ENCODE measurements at places on chromosomes 7 and 10. TPM values are rescaled to one million over a fixed set of nuclear protein-coding genes. Genes with fewer than 3 reads are reported as not detected.
A peak's percentile ranks its signal among the peaks of the same experiment; 100 is the strongest.

DNA sequence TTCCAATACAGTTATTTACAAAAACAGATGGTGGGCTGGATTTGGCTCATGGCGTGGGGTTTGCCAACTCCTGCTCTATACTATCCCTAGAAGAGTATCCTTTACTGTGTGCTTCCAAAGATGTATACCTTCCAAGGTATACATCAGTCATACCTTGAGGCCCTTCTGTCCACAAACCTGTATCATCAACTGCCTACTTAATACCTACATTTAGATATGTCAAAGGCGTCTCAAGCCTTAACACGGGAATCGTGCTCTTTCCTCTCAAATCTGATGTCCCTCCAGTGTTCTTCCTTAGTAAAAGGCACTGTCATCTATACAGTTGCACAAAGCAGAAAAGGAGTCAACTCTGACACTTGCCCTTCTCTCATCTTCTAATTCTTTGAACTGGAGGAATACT lies 36.9 kb downstream of the NAMPT start:
- no peak for DNase-seq

GRCh38 chr7:88147949-88148348 lies 71.9 kb downstream of the SRI start:
- DNase-seq = no peak

- peak; percentile 15 for DNase-seq
Measured at GRCh38 chr10:123831259-123831658, 60.3 kb downstream of the CPXM2 start.

DNA sequence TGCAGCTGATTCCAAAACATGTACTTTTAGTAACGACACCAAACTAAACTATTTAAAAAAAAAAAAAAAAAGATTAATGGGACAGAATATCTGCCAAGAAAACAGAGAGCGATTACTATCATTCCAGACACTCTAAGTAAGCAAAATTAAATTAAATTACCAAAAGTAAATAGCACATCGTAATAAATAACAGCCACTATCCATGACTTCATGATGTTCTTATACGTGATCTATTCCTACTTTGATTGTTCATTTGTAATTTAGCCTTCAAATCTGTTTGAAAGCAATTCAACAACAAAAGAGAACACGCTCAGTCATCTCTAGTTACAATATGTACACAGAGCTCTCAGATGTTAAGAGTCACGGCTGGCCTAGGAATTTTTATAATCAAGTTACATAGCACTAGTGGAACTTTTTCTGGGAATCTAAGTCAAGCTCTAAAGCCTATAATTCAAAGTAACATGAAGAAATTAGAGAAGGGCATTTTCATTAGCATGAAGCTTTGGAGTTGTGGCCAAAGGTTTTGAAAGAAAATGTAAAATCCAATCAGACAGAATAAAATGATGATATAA lies 241.7 kb upstream of the NEBL start:
- DNase-seq = no peak

- DNase-seq = no peak
Measured at GRCh38 chr10:31769564-31769963, 159.1 kb downstream of the ARHGAP12 start.

DNA sequence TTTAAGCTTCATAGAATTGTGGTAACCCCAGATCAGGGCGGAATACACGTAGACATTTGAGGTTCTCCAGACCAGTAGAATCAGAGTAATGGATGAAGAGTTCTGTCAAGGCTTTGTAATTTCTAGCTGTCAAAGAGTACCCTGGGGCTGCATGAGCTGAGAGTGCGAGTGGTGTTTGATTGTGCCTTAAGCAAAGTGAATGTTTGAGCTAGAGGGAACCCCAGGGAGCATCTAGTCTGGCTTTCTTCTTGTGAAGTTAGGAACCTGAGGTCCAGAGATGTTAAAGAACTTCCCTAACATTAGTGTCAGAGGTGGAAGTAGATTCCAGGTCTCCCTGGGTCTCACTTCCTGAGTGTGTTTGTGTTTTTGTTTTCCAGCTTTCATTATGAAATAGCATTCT lies 212.3 kb upstream of the FZD1 start:
- DNase-seq = no peak

GRCh38 chr7:136128050-136128449 lies 150.9 kb upstream of the MTPN start:
- no peak for DNase-seq

- DNase-seq = no peak
Measured at GRCh38 chr7:43877968-43878864, 8.9 kb upstream of the MRPS24 start.

GRCh38 chr10:44312401-44312800 lies 72.5 kb downstream of the CXCL12 start:
- DNase-seq = no peak

VSTM2A gene
- not detected for total RNA-seq

CALCR gene
- total RNA-seq = not detected

Data from myocyte (in vitro differentiated cells).